Foreskin fibroblast (primary cell): ENCODE measurements at places on chromosomes 11 and 22.

- no peak for DNase-seq
Measured at GRCh38 chr11:57804466-57804865, 42.9 kb downstream of the CTNND1 start.

- no peak for DNase-seq
Measured at GRCh38 chr11:123822599-123822998, 16.4 kb upstream of the OR6M1 start.

DNA sequence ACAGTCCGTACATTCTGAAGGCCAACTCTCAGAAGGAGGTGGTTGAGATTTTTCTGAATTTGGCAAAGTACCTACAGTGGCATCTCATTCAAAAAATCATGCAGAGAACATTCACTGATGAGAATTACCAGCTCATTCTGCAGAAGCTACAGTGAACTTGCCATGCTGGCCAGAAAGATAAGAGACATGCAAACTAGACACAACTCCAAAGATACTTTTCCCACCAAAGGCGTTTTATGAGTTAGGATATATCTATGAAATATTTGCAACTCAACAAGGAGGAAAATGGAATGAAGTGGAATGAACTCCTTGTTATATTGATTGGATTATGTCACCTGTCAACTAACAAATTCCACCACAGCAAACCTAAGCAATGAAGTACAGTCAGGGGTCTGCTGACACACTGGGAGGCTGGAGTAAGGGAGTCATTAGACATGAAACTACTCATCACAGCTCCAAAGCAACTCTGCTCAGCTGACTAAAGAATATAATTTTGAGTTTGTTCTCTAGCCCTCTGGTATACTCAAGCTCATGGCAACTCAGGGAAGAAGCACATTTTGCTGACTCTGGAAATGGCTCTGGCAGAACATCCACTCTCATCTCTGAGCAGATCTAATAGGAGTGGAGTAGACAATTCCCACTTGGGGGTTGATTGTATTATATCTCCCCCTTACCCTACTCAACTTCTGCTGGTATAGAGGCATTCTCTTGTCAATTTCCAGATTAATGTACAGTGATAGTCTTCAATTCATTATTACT is 22.9 kb downstream of the MAML2 start:
- DNase-seq, result no peak

- no peak for DNase-seq
Measured at GRCh38 chr22:49850021-49850911, 3.4 kb upstream of the ZBED4 start.

- DNase-seq, result no peak
Measured at GRCh38 chr11:91921974-91922373, 302.6 kb upstream of the FAT3 start.

GRCh38 chr11:74540270-74540669 is 46.7 kb upstream of the LIPT2 start:
- DNase-seq, result no peak

DNA sequence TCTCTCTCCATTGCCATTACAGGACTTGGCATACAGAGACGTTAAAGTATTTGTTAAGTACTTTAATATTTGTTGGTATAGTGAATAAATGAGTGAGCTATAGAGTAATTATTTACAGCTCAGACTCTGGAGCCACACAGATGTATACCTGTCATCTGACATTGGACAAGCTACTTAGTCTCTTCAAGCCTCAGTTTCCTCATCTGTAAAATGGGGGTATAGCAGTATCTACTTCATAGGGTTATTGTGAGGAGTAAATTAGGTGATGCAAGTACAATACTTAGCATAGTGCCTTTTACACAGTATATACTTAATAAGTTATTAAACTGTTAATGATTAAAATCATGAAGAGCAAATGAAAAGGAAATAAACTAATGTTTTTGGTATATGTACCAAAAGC is 203.2 kb downstream of the NAV2 start:
- no peak for DNase-seq

DNA sequence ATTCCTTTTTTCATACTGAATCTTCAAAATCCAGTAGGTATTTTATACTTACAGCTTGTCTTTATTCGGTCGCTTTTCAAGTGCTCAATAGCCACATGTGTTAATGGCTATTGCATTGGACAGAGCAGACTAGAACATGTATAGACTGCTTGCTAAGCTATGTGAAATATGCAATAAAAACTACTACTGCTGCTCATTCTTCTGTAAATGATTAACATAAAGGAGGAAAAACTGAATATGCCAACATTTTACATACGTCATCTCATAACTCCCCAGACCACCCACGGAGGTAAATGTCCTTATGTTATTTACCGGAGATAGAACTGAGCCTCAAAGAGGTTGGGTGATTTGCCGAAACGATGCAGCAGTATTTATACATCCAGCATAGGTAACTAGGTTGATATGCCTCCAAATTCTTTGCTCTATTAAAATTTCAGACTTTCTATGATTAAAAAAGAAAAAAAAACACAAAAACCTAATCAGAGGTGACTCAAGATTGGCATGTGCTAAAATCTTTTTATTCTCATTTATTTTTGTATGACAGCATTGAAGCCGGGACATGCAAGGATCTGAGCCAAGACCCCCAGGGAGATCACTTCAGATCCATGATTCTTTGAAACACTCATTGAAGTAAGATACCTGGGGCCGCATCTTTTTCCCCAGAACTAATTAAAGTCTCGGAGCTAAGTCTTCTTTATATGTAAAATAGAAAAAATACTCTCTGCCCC is 78.5 kb upstream of the OR5AK2 start:
- DNase-seq, result no peak

GRCh38 chr22:26770624-26771023 is 113.2 kb downstream of the MIAT start:
- DNase-seq, result peak; percentile 32

DNA sequence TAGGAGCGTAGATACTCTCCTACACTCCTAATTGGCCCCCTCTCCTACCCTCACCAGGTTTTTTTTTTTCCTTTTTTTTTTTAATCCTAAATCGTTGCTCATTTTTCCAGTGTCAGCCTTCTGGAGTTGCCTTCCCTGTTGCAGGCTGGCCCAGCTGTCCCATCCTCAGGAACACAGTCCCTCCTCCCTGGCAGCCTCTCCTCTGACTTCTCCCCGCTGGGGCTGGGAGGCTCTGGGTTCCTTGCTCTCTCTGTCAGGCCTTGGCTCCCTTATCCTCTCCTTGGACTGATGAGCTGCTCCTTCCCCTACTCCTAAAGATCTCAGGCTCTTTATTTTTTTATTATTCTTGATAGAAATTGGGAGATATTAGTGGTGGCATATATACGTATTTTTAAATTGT is 62.2 kb downstream of the PKNOX2 start:
- no peak for DNase-seq

DNA sequence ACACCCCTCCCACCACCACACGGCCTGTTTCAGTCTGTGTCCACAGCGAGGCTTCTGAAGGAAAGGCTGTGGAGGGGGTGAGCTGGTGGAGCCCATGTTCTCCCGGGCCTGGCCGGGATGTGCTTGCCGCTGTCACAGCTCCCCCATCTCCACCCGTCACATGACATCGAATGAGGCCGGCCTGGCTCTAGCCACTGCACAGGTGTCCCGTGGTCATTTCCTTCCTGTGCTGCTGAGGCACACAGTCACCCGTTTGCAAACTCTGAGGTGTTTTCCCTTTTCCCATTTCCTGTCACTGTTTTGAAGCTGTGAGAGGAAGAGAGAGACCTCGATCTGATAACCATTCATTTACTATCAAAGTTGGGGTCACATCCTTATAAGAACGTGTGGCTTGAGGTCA is 55.7 kb upstream of the CLDN5 start:
- no peak for DNase-seq

DNA sequence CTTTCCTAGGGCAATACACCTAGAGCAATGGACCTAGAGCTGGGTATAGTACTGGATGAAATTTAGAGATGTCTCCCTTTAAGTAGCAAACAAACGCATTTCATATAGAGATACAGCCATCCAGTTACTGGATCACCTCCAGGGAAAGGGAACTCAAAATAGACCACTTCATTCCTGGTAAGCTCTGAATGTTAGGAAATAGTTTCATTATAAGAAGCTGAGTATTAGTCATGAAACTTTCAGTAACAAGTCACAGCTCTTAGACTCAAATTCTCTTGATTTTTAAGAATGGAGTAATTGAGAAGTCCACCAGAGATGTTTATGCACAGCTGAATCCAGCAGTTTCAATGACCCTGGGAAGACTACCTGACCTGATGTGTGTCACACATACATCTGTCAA is 221.9 kb downstream of the FAM76B start:
- peak; percentile 34 for DNase-seq

DNA sequence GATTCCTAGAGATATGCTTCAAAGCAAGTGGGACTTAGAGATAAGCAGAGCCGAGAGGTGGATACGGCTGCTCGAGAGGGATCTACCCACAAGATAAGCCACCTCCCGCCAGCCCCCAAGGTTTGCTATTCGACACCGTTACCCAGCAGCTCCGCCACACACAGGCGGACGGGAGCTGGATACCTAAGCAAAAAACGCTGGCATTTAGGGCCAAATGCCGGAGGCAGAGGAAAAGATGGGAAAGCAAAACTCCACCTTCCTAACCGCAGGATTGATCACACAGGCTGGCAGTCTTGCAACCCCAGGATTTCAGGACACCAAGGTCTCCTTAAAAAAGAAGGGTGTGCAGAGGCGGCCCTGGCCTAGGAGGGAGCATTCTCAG is 709 bp downstream of the FTH1 start:
- DNase-seq, result no peak

DNA sequence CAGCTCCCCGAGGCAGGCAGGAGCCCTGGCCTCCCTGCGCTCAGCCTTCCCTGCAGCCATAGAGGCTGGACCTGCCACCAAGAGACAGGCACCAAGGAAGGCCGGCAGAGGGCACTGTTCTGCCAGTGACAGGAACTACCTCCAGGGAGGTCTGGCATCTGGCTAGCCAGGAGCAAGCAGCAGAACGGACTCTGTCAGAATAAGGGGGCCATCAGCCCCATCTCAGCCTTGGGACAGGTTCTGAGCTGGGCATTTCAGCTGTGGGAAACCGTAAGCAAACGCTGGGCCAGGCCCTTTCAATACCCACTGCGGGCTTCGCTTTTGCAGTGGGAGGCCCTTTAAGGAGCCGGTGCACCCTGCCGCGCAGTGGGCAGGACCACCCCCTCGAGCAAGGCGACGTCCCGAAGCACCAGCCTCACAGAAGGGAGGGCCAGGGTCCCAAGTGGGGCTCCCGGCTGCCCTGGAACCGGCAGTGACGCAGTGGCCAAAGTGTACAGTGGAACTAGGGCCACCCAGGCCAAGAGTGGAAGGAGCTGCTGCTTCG is 18.2 kb downstream of the IFT27 start:
- DNase-seq, result peak; percentile 84
